Chondrocyte (in vitro differentiated cells): ENCODE measurements at places on chromosomes 4 and X. TPM values are rescaled to one million over a fixed set of nuclear protein-coding genes. Genes with fewer than 3 reads are reported as not detected.

- no peak for DNase-seq
These were observed 92.2 kb downstream of the LPAR4 start for GRCh38 chrX:78839711-78840110.

DNA sequence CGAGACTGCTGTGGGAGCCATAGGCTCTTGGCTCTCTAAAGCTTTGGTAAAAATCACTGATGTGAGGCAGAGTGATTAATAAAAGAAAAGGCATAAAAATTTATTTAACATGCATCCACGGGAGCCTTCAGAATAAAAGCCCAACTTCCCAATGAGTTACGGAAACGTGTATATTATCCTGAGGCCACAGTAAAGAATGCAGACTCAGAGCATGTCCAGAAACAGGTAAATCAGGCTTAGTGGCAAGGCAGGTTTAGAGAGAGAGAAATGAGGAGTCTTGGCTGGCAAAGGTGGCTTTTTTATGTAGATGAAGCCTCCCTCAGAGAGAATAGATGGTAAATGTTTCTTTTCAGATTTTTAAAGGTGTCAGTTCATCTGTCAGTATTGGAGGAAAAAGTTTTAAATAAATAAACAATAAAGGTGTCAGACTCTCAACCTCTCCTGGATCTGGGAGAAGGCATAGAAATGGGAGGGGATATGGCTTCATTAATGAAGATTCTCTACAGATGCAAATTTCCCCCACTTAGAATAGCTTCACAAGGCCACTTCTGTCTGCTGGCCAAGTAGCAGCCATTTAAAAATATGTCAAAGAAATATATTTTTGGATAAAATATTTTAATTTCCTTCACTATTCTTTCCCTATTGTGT, 24.0 kb downstream of the C4orf51 start:
- no peak for DNase-seq

Gene XAGE1B
- total RNA-seq: not detected in 3 replicates

Gene PAGE4
- not detected in 3 replicates for total RNA-seq
